ENCODE measurements at places on chromosomes 5 and 9. TPM values are rescaled to one million over a fixed set of nuclear protein-coding genes. Genes with fewer than 3 reads are reported as not detected.

SPINK6 gene
- total RNA-seq = 0.61 TPM

TGFBI gene
- total RNA-seq = 330 TPM

IL13 gene
- total RNA-seq = not detected

ARL10 gene
- total RNA-seq = 0.05 TPM

CLK4 gene
- total RNA-seq = 7.3 TPM

IL9 gene
- not detected for total RNA-seq

RUSC2 gene
- 4.4 TPM for total RNA-seq

SPINK1 gene
- 12.1 TPM for total RNA-seq

ADAMTS16 gene
- not detected for total RNA-seq

PHYHD1 gene
- 5.2 TPM for total RNA-seq

SAPCD2 gene
- total RNA-seq = 8.1 TPM

ZNF367 gene
- total RNA-seq = 9.9 TPM

FAM120A gene
- total RNA-seq = 76.6 TPM

CYFIP2 gene
- total RNA-seq = 11.0 TPM

JAK2 gene
- total RNA-seq = 5.7 TPM

DBN1 gene
- 49.0 TPM for total RNA-seq

BARX1 gene
- total RNA-seq = 1.7 TPM

RFX3 gene
- 4.6 TPM for total RNA-seq

TSSK1B gene
- not detected for total RNA-seq

TAF11L5 gene
- total RNA-seq = not detected

TOMM5 gene
- total RNA-seq = 290 TPM

RPS23 gene
- total RNA-seq = 5,447 TPM

ORM2 gene
- not detected for total RNA-seq

C5orf46 gene
- total RNA-seq = not detected

ASPN gene
- not detected for total RNA-seq

NDUFS6 gene
- total RNA-seq = 88.1 TPM

PTGS1 gene
- 0.03 TPM for total RNA-seq

PLPP7 gene
- total RNA-seq = 1.1 TPM

SLC46A2 gene
- total RNA-seq = not detected

CDKN2B-AS1 gene
- total RNA-seq = not detected

NSMF gene
- 25.5 TPM for total RNA-seq

TNFSF8 gene
- not detected for total RNA-seq

NR4A3 gene
- 37.7 TPM for total RNA-seq

AP3B1 gene
- total RNA-seq = 52.7 TPM

FANCG gene
- 18.9 TPM for total RNA-seq

INSYN2B gene
- total RNA-seq = not detected

ZDHHC12 gene
- total RNA-seq = 65.2 TPM

KIF12 gene
- not detected for total RNA-seq

SCGB3A2 gene
- total RNA-seq = not detected

PCDHB13 gene
- 0.66 TPM for total RNA-seq

PAPPA gene
- 0.05 TPM for total RNA-seq

All from SK-MEL-5 (cell line).